Temporal lobe (tissue), 4 donors: ENCODE measurements at places on chromosomes 2 and 18. TPM values are rescaled to one million over a fixed set of nuclear protein-coding genes. Genes with fewer than 3 reads are reported as not detected.

MCEE gene
- total RNA-seq: 7.4 TPM

DYNC2LI1 gene
- 32.7 TPM for total RNA-seq

CTAGE1 gene
- not detected for total RNA-seq

RBM44 gene
- 3.4 TPM for total RNA-seq

LINC00305 gene
- total RNA-seq: not detected

TMEM182 gene
- 2.2 TPM for total RNA-seq

POTEJ gene
- total RNA-seq: not detected

TXNDC9 gene
- 36.9 TPM for total RNA-seq

CD8A gene
- 2.0 TPM for total RNA-seq

ARID5A gene
- 2.2 TPM for total RNA-seq

CYRIA gene
- 189 TPM for total RNA-seq

DNAH6 gene
- total RNA-seq: 3.4 TPM

M1AP gene
- total RNA-seq: not detected

ZSWIM2 gene
- 0.49 TPM for total RNA-seq

ARHGAP25 gene
- total RNA-seq: 2.0 TPM

CHN1 gene
- 41.1 TPM for total RNA-seq

C18orf54 gene
- total RNA-seq: 11.8 TPM

UBXN4 gene
- 55.1 TPM for total RNA-seq

IL18RAP gene
- not detected for total RNA-seq

STK11IP gene
- total RNA-seq: 10.8 TPM

AOX1 gene
- total RNA-seq: 1.7 TPM

ABCG5 gene
- total RNA-seq: not detected

SIGLEC15 gene
- not detected for total RNA-seq

OSR1 gene
- total RNA-seq: 1.7 TPM

CROCC2 gene
- total RNA-seq: not detected

C2orf72 gene
- total RNA-seq: 31.0 TPM

SERPINB11 gene
- not detected for total RNA-seq

ADD2 gene
- total RNA-seq: 385 TPM

CAD gene
- total RNA-seq: 17.0 TPM

RGPD4 gene
- 0.25 TPM for total RNA-seq

GCFC2 gene
- 12.5 TPM for total RNA-seq

SGPP2 gene
- 1.2 TPM for total RNA-seq
